ENCODE measurements at places on chromosomes 3 and 15.

DNA sequence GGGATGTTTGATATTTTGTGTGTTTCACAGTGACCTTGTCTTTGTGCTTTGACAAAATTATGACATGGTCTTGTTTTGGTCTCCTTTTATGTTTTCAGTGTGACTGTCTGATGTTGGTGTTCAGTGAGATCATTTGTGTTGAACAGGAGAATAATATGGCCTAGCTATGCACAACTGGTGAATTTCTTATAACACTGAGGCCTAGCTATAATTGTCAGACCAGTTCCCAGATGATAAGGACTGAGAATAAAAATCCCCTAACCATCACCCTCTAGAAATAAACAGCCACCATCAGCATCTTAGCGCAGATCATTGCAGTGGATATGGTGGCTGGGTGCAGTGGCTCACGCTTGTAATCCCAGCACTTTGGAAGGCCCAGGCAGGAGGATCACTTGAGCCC lies 66.8 kb upstream of the LIMD1 start:
- H3K4me1 ChIP-seq: peaks cover 14% of the 10 kb centered on the region
- no peaks in the 10 kb centered on the region for H3K27me3 ChIP-seq
- peak overlapping the region; percentile 43 for H3K27ac ChIP-seq
- peaks cover 33% of the 10 kb centered on the region for H3K36me3 ChIP-seq
- H3K4me3 ChIP-seq: no peak overlapping the region

- no peak for DNase-seq
- H3K27me3 ChIP-seq: peaks cover 12% of the 10 kb centered on the region
- H3K4me3 ChIP-seq: no peak overlapping the region
These were observed 18.2 kb upstream of the HCN4 start for GRCh38 chr15:73386886-73387506.

DNA sequence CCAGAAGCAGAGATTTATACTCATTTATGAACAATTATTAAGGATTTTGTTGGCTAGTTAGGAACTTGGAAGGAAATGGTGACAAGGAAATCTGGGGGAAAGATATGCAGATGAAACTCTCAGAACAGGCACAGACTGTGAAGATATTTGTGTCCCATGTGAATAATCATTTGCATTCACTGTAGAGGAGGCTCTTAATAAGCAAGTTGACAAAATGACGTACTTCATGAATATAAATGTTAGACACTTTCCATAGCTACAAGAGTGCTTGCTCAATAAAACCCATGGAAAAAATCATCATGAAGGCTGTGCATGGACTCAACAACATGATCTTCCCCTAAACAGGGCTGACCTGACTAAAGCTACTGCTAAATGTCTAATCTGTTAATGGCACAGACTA lies 59.7 kb downstream of the MAP4 start:
- no peak overlapping the region for H3K27ac ChIP-seq
- no peak overlapping the region for H3K4me3 ChIP-seq
- peaks cover 8% of the 10 kb centered on the region for H3K4me1 ChIP-seq
- peaks cover 4% of the 10 kb centered on the region for H3K36me3 ChIP-seq
- DNase-seq: no peak
- H3K27me3 ChIP-seq: no peaks in the 10 kb centered on the region

DNA sequence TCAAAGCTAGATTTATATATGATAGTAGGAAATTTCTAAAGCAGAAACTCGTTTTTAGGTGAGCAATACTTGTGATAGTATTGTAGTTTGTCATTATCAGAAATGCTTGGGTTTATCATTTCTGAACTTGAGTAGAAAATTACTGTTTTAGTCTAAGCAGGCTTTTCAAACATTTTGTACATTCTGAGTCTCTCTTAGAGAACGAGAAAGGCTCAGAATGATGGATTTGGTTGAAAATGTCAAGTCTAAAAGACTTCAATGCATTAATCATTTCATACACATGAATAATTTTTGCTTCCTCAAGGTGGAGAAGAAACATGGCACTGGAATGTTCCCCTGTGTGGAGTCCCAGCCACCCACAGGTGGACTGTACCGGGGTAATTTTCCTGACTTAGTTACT lies 387.1 kb downstream of the NAALADL2 start:
- no peak overlapping the region for H3K27ac ChIP-seq
- H3K4me1 ChIP-seq: no peaks in the 10 kb centered on the region
- H3K36me3 ChIP-seq: no peaks in the 10 kb centered on the region
- no peak for DNase-seq

DNA sequence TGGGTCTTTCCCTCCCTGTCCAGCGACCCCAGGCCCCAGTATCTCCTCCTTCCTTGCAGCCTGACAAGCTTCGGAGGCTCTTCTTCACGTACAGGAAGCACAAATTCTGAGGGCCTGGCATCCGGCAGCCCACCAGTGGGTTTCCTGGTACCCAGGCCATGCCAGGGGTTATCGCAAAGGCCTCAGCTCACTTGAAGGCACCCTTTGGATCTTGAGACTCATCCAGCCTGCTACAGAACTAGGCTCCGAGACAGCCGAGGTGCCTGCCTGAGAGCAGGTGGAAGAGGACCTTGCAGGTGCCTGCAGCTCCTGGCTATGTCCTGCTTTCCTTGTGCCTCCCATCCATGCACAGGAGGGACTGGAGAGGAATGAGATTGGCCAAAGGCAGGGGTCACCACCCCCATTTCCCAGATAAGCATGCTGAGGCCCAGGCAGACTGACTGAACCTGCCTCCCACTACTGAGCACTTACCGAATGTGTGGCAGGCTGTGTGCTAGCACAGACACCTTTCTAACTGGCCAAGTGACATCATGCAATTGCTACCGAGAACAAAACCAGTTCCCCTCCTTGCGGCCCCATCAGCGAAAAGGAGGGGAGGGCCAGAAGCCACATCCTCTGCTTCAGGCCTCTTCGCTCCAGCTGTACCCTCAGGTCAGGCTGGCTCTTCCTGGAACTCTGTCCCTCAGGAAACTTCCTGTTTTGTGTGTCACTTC lies 11.2 kb downstream of the SH2D7 start:
- peak overlapping the region; percentile 92 for H3K27ac ChIP-seq
- peaks cover 62% of the 10 kb centered on the region for H3K4me1 ChIP-seq
- H3K4me3 ChIP-seq: peak overlapping the region; percentile 56
- H3K27me3 ChIP-seq: no peaks in the 10 kb centered on the region

- DNase-seq: peak; percentile 34
- H3K36me3 ChIP-seq: peaks cover 10% of the 10 kb centered on the region
These were observed 2.3 kb upstream of the ZNF280D start for GRCh38 chr15:56735589-56735988.

DNA sequence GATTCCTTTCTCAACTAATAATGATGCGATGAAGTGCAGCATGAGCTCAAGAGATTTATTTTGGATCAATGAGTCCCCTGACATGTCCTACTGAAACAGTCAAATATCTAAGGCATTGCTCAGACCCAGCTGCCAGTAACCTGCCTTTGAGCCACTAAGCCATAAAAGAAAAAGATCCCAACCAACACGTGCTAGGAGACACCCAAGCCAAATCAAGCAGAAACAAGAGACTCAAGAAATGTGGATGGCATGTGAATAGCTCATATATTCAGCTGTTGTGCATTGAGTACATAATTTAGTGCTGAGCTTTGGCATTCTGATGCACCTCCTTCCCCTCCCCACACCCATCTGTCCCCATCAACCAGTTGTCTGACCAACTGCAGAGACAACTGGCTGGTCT lies 29.2 kb downstream of the GJD2 start:
- peaks cover 40% of the 10 kb centered on the region for H3K27me3 ChIP-seq
- no peaks in the 10 kb centered on the region for H3K4me1 ChIP-seq
- H3K4me3 ChIP-seq: no peak overlapping the region
- DNase-seq: no peak

- peaks cover 47% of the 10 kb centered on the region for H3K36me3 ChIP-seq
- H3K27me3 ChIP-seq: no peaks in the 10 kb centered on the region
- peak; percentile 93 for DNase-seq
- H3K4me3 ChIP-seq: no peak overlapping the region
- H3K27ac ChIP-seq: peak overlapping the region; percentile 60
These were observed 93.1 kb downstream of the LRIG1 start for GRCh38 chr3:66407611-66408218.

DNA sequence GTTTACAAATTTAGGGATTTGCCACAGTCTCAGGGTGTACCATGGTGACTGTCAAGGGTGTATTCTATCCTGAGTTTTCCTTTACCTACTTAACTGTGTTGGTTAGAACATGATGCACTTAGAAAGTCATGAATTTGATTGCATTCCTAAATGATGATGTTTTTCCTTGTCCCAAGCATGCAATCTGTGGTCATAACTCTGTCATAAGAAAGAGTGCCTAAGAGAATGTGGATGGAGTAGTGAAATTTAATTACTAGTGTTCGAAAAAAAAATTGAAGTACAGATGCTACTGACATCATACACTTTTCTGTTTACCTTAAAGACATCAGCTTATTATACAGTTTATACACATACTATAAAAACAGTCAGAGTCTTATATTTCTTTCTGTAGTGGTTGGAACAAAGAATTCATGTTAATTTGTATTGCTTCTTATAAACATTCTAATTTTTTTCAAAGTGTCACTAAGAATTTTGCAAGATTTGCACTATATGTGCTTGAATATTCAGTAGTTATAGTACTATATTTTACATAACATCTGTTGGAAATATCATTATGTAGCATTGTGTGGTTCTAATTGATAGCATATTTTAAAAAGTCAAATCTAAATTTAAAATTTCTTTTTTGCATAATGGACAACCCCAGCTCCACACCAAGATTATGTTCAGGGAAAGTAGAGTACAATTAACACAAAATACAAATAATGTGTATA lies 231.3 kb upstream of the KCNMB2 start:
- H3K36me3 ChIP-seq: no peaks in the 10 kb centered on the region
- H3K4me1 ChIP-seq: no peaks in the 10 kb centered on the region
- H3K4me3 ChIP-seq: no peak overlapping the region
- no peak overlapping the region for H3K27ac ChIP-seq
- no peaks in the 10 kb centered on the region for H3K27me3 ChIP-seq

DNA sequence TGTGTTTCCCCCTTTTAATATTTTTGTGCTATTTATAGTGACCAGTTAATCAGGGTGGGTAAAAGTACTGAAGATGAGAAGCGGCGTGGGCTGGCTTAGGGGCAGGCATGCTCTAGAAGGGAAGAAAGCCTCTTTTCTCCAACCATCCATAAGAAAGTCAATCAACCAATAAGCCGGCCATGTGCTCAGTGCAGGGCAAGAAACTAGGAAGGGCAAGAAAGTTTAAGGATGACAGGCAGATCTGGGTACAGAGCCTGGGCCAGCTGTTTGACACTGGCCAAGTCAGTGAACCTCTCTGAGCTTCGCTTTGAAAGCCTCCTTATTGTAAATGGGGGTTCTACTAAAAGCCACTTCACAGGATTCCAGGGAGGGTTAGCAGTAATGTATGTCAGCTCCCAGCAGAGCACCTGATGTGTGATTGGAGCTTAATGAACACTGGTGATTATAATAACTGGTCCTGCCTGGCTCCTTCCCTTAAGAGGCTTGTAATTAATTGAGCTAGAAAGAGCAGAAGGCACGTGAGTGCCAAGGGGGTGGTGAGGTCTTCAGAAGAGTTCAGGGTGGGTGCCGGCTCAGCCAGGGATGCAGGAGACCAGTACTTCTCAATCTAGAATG lies 5.7 kb upstream of the CHRNA3 start:
- no peaks in the 10 kb centered on the region for H3K36me3 ChIP-seq
- DNase-seq: no peak
- H3K27ac ChIP-seq: no peak overlapping the region
- H3K4me1 ChIP-seq: peaks cover 2% of the 10 kb centered on the region
- H3K4me3 ChIP-seq: no peak overlapping the region
